Epithelial cell of proximal tubule (primary cell): ENCODE measurements at places on chromosomes 7 and 10. TPM values are rescaled to one million over a fixed set of nuclear protein-coding genes. Genes with fewer than 3 reads are reported as not detected.

DNA sequence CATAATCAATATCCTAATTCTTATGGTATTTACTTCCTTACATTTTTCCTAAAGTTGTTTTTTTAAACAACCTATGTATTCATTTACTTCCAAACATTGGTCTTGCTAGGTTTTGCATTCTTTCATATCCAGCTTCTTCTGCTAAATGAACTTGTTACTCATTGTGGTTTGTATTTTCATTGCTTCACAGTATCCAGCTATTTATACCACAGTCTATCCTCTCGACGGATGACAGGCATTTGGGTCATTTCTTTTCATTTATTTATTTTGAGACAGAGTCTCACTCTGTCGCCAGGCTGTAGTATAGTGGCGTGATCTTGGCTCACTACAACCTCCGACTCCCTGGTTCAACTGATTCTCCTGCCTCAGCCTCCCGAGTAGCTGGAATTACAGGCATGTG lies 66.8 kb downstream of the CCDC6 start:
- no peak for DNase-seq

DNA sequence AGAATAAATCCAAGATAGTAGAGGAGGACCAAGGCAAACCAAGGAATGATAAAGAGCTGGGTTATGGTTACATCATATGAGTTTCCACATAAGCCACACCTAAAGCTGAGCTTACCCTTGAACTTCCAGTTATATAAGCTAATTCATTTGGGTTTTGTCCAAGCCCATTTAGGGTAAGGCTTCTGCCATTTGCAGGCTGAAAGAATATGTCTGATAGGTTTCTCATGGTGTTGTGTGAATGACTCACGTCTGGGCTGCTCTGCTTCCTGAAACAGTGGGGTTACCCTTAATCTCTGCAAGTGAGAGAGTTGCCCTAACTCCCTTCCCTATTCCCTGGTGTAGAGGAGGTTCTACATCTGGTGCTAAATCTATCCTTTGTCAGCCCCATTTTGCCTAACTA lies 60.8 kb downstream of the PTTG1IP2 start:
- no peak for DNase-seq

DNA sequence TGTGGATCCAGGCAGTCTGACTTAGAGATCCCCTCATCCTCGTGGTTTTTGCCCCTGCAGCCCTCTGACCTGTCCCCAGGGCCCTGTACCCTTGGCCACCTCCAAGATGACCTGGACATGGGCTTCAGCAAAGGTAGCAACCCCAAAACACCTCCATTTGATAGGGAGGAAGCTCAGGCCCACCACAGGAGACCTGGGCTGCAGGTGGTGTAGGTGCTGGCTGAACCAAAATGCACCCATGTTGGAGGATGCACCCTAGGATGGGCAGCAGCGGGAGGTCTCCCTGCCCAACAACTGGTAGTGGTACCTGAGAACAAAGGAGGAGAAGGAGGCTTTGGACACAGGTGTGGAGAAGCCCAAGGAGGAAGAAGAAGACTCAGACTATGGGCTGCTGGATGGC lies 188.7 kb downstream of the ZNF716 start:
- DNase-seq: no peak

DNA sequence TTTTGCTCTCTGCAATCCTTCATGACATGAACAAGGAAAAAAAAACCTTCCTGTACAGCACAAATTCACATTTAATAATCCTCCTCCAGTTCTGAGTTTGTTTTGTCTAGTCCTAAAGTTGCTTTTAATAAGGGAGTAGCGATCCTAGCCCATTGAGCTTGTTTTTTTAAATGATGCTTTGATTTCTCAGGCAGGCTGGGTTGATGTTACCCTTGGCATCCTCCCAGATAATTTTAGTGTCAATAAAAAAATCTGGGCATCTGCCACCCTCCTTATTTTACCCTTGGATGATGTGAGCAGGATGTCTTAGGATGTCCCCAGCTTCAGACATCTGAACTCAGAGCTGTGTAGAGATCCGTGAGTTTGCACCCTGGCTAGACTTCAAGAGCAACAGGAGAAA lies 33.9 kb upstream of the PROSER2 start:
- DNase-seq: no peak

DNA sequence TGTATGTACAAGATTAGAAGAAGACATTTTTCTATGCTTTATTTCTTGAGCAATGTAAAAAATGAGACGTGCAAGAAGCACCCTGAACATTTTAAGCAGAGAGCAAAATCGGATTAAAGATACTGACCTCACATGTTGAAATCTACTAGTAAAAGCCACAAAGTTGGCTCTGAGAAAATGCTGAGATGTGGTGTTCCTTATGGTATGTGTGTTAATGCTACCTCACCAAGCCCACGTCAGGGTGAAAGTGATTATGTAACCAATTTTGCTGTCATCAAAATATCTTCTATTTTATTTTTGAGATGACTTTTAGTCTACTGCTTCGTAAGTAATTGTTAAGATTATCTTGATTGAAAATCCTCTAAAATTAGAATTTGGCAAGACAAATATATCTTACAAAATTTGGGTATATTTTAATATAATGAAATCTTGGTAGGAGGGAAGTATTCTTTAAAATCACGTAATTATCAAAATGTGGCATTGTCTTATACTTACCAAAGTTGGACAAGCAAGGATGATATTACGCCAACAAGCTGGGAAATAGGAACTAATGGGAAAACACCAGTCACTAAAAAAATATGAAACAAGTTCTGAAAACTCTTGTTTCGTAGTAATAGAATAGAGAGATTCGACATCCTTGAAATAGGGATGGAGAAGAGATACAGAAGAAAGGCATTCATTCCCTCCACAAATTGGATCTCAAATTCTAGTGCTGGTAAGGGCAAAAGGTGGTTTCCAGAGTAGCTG lies 5.8 kb downstream of the ADO start:
- no peak for DNase-seq

- DNase-seq: no peak
These were observed 58.3 kb upstream of the FAM20C start for GRCh38 chr7:134029-134428.

- DNase-seq: no peak
These were observed 432.9 kb downstream of the SORCS3 start for GRCh38 chr10:105073999-105074398.

DNA sequence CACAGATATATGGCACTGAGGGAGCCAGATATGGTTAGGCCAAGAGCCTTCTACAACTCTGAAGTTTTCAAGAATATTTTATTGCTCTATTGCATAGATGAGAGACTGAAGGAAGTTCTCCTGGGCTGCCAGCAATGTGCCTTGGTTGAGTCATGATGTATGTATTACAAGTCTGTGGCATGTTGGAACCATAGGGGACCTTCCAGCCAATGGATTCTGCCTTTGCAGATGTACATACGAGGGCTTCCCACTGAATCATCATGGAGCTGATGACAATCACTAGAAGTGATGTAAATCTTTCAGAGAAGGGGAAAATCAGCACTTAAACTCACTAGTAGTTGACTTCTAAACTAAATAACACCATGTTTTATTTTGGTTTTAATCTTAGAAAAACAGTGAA lies 419.5 kb downstream of the PHTF2 start:
- no peak for DNase-seq

DNA sequence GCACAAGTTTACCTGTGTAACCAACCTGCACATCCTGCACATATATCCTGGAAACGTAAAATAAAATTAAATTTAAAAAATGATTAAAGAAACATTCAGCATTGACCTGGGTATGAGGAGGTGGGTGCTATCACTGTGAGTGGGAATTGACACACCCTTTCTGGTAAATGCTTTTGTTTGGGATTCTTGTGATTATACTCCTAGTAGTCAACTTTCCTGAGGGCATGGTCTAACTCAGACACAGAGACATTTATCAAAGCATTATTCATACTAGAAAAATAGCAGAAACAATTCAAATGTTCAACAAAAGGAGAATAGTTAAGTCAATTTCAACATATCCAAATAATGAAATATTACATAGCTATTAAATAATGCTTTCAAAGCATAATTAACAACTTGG lies 44.2 kb downstream of the CNNM2 start:
- DNase-seq: no peak

DNA sequence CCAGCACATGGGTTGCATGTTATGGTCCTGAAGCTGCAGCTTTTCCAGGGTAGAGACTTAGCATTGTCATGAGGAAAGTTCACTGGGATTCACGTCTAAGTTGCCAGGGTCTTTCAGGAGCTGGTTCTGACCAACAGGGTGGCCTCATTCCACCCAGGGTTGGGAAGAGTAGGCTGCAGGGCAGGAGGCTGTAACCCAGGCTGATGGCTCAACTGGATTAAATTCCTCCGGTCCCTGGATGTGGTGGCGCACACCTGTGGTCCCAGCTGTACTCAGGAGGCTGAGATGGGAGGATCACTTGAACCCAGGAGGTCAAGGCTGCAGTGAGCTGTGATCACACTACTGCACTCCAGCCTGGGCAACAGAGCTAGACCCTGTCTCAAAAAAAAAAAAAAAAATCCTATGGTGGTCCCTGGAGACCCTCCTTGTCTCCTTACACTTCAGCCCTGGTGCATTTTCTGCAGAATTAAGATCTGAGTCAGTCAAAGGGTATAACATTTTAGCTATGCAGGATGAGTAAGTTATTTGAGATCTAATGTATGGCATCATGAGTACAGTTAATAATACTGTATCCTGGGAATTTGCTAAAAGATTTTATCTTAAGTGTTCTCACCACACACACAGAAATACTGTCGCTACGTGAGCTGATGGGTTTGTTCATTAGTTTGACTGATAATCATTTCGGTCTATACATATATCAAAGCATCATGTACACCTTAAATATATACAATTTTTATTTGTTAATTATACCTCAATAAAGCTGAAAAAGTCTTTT lies 44.0 kb downstream of the ASB13 start:
- no peak for DNase-seq

GRCh38 chr10:3002304-3002703 lies 65.0 kb upstream of the PFKP start:
- DNase-seq: no peak

DNA sequence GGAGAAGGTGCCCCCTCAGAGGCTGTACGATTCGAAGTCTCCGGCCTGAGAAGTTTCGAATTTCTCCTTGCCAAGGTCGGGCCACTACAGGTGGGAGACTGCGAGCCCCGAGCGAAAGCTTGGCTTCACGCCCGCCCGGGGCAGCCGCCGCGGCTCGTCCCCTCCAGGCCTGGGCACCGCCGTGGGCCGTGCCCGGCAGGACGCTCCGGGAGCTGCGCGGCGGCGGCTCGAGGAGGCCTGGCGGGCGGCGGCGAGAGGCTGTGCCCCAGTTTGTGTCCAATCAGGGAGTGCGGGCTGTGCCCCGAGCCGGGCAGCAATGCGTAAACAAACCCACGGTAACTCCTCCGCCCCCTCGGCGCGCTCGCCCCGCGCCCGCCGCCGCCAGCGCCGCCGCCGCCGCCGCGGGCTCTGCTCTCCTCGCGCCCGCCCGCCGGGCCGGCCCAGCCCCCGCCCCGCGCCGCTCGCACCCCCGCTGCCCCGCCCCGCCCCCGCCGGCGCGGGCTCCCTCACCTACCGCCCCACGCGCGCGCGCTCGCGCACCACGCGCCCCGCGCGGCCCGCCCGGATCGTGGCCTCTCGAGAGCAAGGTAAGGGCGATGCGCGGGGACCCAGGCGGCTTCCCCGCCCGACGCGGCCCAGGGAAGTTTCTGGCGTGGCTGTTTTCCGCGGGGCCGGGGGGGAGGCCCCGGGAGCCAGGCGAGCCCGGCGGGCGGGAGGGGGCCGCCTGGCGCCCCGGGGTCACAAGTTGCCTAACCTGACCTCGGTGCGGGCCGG lies 57.8 kb upstream of the PCGF5 start:
- no peak for DNase-seq

DNA sequence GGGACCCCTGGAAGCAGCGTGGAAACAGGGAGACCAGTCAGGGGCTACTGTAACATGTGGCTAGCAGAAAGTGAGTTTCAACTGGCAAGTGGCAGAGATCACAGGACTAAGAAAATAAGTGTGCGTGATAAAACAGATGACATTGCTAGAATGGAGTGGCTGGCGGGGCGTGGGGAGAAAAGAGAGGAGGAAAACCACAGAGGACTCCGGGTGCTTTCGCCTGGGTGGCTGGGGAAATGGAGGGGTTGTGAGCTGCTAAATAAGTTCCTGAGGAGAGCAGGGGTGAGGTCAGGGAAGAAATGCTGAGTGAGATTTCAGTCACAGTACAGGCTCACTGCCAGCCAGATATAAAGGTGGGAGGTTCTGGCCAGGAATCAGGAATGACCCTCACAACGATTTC lies 166.9 kb downstream of the MYOF start:
- no peak for DNase-seq

GRCh38 chr10:104589431-104589830 lies 51.7 kb upstream of the SORCS3 start:
- no peak for DNase-seq

DNA sequence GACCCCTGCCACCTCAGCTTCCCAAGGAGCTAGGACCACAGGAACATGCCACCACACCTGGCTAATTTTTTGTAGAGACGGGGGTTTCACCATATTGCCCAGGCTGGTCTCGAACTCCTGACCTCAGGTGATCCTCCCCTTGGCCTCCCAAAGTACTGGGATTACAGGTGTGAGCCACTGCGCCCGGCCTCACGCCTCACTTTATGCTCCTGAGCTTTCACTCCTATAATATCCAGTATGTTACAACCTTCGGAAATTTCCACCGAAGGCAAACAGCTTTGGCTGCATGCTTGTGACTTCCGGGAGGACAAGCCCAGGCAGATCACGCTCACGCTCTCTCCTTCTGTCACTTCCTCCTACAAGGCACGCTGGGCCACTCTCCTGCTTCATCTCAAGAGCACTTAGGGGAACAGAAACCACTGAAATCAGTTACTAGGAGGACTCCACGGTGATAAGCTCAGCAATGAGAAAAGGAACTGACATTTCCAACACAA lies 4.4 kb upstream of the MAD1L1 start:
- DNase-seq: no peak

GRCh38 chr10:109450702-109451101 lies 472.6 kb downstream of the XPNPEP1 start:
- no peak for DNase-seq

DNA sequence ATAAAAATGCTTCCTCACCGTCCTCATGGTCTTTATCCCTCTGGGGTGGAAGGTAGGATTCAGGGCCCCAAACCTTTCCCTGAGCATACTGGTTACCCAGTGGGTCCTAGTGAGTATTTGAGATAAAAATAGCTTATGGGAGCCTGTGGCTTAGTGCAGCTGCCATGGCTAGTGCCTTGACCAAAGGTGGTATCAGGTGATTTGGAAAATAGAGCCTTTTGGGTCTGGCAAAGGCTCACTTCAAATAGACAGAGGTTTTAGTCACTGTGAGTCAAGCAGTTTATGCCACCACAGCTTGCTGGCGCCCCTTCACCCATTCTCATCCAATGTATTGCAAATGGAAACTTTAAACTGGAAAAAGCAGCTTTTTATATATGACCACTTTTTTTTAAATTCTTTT lies 30.4 kb downstream of the PLAU start:
- DNase-seq: no peak

GRID2IP gene
- not detected in 2 replicates for total RNA-seq

IL2RA gene
- not detected in 2 replicates for total RNA-seq

LIPN gene
- total RNA-seq: not detected in 2 replicates

PNLIP gene
- total RNA-seq: not detected in 2 replicates

MMP21 gene
- 0.06 TPM in 1 of 2 replicates, not detected in the other for total RNA-seq

NDUFB8 gene
- total RNA-seq: 217 and 269 TPM in 2 replicates

SPDYE8 gene
- not detected in 2 replicates for total RNA-seq

HOXA6 gene
- 5.7 and 11.8 TPM in 2 replicates for total RNA-seq
